ENCODE measurements at places on chromosomes 6 and 20.
A peak's percentile ranks its signal among the peaks of the same experiment; 100 is the strongest.

GRCh38 chr6:118523216-118523615 is 24.9 kb upstream of the PLN start:
- DNase-seq = no peak

- DNase-seq = no peak
Measured at GRCh38 chr6:159067334-159067733, 22.5 kb upstream of the TAGAP start.

DNA sequence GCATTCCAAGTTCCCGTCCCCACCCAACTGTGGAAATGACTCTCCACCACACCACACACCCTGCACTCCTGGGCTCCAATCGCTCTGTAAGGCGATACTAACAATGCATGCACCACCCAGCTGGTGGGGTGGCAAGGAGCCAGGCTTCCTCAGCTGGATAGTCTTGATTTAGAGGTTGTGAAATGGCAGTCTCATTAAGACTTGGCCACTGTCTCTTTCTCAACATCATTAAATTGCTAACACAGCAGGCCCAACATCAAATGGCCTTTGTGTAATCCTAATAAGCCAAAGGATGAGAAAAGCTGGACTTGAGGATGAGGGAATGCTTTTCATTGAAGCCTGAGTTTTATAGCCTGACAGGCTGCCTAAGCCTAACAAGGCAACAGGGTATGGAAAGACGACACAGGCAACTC is 223.7 kb downstream of the GMDS start:
- no peak for DNase-seq

DNA sequence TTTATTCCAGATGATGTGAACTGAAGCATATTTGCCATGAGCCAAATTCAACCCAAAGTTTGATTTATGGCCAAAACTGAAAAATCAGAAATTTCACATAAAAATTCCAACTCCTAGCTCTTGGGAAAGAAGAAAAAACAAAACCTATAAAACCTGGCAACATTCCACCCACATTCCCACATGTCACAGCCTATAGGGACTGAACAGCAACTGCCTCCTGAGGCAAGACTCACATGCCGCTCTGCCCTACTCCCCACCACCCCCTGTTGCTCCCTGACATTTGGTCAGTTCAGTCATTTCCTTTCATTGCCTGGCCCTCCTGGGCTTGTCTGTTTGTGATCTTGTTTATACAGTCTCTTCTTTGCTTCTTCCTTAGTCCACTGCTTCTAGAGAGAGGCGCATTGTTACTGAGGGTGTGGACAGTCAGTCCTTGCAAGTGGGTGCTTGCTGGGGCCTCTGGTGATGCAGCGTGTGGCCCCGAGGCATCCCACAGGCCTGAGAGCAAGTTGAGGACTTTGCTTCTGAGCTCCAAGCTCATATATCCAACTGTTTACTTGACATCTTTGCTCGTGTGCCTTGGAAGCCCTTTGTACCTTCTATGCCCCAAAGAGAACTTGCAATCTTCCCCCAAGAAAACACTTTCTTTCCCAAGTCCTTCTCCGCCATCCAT is 31.4 kb downstream of the NFATC2 start:
- DNase-seq = no peak

DNA sequence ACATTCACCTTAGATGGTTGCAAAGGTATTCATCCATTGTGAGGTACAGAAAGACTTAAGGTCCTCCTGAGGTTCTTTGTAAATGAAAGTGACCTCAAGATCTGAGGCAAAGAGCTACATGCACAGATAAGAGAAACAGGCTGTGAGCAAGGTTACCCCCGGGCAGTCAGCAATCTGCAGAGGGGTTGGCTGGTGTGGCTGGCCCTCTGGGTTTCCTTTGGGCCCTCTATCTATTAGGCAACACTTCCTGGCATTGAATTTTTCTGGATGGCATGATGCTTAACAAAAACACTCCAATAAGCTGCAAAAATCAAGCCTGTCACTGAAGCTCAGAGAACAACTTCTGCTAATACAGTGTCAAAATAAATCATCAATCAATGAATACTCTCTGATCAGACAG is 48.9 kb upstream of the RALGAPA2 start:
- DNase-seq = no peak

GRCh38 chr6:48584846-48585245 is 473.8 kb upstream of the PTCHD4 start:
- DNase-seq = no peak

GRCh38 chr6:11393713-11394627 is 143.6 kb upstream of the TMEM170B start:
- DNase-seq = no peak

DNA sequence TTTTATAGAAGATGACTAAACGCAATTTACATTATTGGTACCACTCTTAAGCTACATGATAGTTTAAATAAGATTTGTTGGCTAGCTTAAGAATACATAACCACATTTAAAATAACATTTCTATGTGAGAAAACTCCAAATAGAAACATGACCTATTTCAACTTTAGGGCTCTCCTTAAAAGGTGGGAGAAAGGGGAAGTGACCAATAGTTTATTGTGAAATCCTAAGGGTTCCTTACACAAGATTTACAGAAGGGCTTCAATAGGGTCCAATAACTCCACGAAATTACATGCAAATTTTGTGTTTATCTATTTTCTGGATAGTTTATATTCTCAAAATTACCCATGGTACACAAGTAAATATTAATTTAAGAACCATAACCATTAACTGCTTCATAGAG is 91.6 kb upstream of the DST start:
- DNase-seq = no peak

GRCh38 chr6:157461000-157461915 is 80.3 kb downstream of the ZDHHC14 start:
- peak; percentile 26 for DNase-seq

DNA sequence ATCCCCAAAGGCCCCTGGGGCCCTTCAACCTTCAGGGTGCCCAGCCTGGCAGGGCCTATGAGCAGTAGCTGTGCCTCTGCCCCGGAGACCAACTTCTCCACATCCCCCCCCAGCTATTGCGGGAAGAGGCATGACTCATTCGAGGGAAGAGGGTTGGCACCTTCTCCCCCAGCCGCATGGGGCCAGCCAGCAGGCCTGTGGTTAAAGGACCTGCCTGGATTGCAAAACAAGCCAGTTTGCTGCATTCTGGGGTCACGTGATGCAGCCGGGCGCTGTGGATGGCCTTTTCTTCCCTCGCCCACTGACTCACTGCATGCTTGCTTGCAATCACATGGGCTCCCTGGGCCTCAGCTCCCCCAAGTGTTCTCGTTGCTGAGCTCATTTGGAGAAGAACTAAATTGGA is 182.5 kb downstream of the MAFB start:
- DNase-seq = no peak

GRCh38 chr6:44217332-44218143 is 812 bp downstream of the MYMX start:
- no peak for DNase-seq

DNA sequence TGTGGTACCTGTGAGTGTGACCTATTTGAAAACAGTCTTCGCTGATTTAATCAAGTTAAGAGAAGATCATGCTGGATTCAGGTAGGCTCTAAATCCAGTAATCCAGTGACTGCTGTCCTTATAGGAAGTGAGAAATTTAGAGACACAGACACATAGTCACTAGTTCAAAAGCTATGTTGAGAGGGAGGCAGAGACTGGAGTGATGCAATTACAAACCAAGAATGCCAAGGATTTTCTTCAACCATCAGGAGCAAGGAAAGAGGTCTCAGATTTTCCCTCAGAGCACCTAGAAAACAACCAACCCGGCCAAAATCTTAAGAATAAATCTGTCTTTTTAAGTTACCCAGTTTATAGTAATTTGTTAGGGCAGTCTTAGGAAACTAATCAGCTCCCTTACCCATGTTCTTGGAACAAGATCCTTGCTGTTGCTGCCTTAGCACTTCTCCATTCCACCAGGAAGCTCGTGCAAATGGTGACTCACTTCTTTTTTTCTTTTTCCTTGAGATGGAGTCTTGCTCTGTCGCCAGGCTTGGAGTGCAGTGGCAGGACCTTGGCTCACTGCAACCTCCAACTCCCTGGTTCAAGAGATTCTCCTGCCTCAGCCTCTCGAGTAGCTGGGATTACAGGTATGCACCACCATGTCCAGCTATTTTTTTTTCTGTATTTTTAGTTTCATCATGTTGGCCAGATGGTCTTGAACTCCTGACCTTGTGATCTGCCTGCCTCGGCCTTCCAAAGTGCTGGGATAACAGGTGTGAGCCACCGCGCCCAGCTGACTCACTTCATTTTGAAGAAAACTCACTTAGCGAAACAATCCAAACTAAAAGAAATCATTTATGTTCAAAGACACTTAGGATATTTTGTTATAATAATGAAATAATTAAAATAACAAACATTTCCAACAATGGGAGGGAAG is 34.4 kb upstream of the ZNF184 start:
- DNase-seq = no peak

- DNase-seq = no peak
Measured at GRCh38 chr20:46073443-46073842, 16.3 kb downstream of the NCOA5 start.

DNA sequence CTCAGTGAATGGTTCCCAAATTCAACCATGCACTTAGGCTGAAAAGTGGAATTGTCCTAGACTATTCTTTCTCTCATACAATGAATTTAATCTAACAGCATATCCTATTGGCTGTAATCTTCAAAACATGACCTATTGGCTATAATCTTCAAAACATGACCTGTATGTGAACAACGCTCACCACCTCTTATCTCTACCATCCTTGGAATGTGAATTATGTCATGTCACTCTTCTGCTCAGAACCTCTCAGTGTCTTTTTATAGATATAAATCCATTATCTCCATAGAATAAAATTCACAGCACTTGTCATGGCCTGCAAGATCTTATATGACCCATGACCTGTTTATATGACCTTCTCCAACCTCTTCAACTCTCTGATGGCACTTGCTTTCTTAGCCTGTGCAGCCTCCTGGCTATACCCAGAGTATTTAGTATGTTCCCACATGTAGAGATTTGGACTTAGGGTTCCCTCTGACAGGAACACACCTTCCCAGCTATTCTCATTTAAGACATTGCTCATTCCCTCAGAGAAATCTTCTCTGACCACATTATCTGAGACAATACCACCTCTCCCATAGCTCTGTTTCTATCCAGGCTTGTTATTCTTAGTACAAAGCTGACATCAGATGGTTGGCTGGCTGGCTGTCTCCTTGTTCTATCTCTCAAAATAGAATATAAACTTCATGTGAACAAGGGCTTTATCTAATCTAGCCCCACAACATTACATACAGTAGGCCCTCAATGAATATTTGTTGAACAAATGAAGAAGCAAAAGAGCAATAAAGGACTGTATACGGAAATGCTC is 275.0 kb upstream of the PREP start:
- no peak for DNase-seq

DNA sequence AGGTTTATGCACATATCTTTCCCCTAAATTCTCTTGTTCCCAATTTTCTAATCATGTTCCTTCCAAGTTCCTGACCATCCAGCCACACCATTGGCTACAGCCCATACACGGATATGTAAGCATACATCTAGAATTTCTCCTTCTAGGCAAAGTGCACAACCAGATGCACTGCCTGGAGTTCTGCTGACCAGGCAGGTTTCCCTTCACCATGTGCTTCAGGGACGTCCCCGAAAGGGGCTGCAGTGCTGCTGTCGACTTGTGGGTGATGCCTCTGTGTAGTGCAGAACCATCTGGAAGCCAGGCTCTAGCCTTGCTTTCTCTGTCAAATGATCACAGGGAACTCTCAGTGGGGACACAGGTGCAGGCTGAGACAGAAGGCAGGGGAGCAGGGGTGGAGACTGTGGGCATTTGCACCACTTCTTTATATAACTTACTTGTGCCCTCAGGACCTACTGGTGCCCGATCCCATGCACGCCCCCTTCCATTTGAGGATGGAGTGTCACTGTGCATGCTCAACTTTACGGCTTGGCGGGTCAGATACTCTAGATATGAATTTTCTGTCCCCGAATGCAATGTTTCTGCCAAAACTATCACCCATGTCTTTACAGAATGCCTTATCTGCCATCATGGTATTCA is 37.5 kb upstream of the SMOC2 start:
- no peak for DNase-seq

GRCh38 chr6:105594821-105595220 is 191.9 kb upstream of the PREP start:
- DNase-seq = no peak

DNA sequence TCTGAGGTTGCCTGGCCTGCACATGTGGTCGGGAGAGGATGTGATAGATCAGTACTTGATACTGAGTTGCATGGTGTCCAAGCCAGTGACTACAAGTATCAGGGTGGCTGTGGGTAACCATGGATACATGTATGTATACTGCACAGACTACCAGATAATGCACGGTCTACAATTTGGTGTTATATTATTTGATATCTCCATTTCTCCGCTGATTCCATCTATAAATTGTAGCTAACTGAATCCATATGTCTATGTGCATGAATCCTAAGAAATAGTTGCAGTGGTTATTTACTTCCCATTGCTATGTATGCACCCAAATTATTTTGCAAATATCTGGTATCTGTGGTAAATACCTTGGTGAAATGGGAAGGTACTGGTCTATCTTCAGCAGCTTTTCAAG is 83.8 kb upstream of the KIF25 start:
- DNase-seq = no peak

DNA sequence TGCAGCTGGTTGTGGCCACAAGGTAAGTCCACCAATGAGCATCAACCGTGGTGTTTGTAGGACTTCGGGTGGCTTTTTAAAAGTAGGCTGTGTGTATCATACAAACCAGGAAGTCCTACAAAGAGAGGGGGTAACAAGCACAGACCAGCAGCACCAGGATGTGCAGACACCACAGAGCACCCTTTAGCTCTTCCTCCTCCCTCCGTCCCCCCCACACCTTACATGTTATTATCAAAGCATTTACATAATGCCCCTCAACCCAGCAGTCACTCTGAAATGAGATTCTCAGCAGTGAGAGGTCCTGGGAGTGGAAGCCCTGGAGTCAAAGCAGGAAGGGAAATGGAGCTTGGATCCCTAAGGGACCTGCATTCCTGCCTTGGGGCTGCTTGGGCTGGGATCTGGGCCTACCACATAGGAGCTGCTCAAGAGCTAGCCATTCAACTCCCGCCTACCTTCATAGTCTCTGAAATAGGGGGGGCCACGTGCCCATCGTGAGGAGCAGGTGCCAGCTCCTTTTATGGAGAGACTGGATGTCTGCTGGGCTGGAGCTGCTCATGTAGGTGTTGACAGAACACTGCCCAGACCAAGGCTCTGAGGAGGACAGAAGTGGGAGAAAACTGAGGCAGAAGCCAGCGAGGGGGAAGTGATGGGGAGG is 90.6 kb downstream of the PSMB1 start:
- no peak for DNase-seq

GRCh38 chr6:23244300-23244699 is 674.9 kb downstream of the HDGFL1 start:
- no peak for DNase-seq

DNA sequence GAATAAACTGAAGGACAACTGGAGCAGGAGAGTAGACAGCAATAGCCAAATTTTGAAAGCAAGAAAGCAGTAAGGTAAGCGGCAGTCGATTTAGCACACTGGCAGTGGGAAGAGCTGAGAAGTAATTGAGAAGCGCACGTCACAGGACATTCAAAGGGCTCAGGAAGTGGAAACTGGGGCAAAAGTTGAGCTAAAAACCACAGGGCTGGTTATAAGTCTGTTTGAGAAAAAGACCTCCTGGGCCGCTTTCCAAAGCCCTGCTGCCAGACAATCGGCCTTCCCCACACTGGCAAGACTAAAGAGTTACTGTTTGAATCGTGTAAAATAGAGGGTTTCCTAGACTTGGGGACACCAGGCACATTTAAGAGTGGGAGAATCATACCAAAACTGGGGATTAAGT is 161.4 kb downstream of the DNAH8 start:
- no peak for DNase-seq

- no peak for DNase-seq
Measured at GRCh38 chr6:129189266-129189665, 306.3 kb downstream of the LAMA2 start.

GRCh38 chr6:24006254-24006653 is 119.8 kb upstream of the NRSN1 start:
- no peak for DNase-seq

GRCh38 chr6:7314414-7314813 is 1.4 kb upstream of the SSR1 start:
- DNase-seq = no peak

All from stimulated activated CD8-positive, alpha-beta memory T cell treated with anti-CD3 and anti-CD28 coated beads, Interleukin-7, amount 100 ng/mL, for 24 hours (primary cell).